ENCODE measurements at places on chromosomes 12 and 14. TPM values are rescaled to one million over a fixed set of nuclear protein-coding genes. Genes with fewer than 3 reads are reported as not detected.
A peak's percentile ranks its signal among the peaks of the same experiment; 100 is the strongest.

DNA sequence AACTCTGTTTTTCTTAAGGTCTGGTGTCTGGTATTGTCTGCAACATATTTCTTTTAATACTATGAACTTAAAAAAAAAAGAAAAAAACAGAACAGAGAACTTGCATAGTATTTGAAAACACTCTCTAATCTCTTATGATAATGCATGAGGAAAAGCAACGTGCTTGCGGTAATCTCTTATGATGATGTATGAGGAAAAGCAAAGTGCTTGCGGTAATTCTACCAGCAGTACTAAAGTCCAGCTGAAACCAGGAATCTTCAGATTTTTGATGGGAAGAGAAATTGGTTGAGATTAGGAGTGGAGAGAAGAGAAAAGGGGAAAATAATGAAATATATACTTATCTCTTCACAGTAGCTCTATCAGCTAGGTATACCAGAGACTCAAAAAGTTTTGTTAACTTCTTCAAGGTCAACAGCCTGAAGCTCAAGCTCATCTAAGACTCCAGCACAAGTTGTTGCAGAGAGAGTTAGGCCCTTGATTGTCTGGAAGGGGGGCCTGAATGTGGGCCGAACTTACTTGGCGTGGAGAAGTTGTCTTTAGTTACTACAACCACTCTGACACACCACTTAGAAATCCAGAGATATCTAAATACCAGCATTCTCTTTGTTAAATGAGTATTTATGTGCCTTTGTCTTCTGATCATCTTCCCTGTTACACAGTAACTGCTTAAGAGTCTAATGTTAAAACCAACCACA, 240.4 kb downstream of the PRKD1 start:
- DNase-seq = no peak

DNA sequence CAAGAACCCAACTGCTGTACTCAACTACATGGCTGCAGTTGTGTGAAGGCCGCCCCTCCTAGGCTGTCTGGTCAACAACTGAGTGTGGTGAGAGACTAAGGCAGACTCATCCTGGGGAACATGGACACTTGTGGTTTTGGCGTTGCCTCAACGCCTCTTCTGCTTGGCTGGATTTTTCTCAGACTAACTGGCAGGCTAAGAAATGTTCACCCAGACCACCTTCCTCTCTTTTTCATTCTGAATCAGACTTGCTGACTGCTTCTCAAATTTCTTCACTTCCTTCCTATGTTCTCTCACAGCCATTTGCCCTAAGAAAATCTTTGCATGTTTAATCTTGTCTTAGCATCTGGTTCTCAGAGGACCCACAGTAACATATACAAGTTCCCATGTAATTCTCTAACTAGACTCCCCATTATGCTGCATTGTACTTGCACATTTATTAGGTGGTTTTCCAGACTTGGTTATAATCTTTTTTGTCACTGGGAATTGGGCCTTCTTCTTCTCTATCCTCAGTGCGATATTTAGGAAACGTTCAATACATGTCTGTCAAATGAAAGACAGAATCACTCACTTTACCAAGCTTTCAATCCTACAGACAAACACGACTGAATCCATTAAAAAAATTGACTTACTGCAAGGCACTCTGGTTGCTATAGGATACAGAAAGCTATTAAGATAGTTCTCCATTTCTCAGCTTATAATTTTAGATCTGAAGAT, 327.6 kb downstream of the CCER1 start:
- DNase-seq = peak; percentile 9

- DNase-seq = peak; percentile 43
Observed at GRCh38 chr12:116591855-116592637, 32.9 kb downstream of the MAP1LC3B2 start.

DNA sequence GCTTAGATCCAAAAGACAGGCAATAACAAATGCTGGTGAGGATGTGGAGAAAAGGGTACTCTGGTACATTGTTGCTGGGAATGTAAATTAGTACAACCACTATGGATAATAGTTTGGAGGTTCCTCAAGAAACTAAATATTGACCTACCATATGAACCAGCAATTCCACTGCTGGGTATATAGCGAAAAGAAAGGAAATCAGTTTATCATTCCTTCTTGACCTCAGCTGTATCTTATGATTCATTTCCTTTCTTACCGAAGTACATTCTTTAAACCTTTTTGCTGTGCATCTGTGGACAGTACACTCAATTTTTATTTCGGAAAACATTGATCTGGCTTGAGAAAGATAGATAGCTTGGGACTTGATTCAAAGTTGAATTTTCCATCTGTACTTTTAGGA, 183.2 kb upstream of the LRFN5 start:
- DNase-seq = no peak

DNA sequence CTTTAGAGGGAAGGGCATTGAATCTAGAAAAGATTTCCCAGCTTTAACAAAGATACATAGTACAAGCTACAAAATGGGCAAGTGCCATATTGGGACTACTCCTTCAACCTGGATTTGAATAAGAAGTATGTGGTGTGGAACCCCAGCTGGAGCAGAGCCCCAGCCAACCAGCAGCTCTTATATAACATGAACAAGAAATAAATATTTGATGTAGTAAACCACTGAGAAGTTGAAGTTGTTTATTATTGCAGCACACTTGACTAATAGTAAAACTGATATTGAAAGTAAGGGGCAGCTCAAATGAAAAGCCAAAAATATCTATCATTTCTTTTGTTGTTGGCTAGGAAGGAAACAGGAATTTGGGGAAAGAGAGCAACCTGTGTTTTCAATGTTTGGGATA, 701.8 kb downstream of the TMTC2 start:
- DNase-seq = no peak

DNA sequence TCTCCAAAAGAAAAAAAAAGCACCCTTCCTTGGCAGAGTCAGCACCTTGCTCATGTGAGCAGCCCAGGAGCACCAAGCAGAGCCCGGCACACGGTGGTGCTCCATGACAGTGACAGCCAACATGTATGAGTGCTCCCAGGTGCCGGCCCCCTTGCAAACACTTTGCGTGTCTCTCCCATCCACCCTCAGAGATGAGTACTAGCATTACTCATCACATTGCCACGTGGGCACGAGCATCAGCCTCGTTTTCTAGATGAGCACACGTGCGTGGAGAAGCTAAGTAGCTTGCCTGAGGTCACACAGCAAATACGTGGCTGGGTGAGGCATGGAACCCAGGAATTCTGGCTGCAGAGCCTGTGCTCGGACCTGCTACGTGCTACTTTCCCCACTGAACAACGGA, 177.9 kb upstream of the PRMT8 start:
- DNase-seq = no peak

- no peak for DNase-seq
Observed at GRCh38 chr14:89391123-89391522, 25.9 kb downstream of the FOXN3 start.

DNA sequence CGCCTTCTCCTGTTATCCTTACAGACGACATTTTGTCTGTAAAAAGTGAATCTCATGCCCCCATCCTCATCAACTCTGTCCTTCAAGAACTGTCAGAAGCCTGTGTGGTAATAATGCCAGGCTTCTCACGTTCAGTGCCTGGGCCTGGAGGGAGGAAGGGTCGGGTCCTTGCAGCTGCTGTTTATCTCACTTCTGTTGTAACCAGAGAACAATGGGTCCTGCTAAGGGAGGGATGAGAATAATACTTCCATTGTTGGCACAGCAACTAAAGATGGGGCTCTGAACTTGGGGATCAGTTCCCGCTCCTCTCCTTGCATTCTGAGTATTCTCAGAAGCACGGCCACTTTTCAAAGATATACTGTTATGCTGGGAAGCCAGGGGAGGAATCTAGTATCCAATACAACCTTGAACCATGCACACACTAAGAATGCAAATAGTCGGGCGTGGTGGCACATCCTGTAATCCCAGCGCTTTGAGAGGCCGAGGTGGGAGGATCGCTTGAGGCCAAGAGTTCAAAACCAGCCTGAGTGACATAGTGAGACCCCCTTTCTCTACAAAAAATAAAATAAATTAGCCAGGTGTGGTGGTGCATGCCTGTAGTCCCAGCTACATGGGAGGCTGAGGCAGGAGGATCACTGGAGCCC, 38.8 kb upstream of the NINJ2 start:
- peak; percentile 50 for DNase-seq

- peak; percentile 58 for DNase-seq
Observed at GRCh38 chr12:54596526-54596946, 8.1 kb upstream of the PPP1R1A start.

DNA sequence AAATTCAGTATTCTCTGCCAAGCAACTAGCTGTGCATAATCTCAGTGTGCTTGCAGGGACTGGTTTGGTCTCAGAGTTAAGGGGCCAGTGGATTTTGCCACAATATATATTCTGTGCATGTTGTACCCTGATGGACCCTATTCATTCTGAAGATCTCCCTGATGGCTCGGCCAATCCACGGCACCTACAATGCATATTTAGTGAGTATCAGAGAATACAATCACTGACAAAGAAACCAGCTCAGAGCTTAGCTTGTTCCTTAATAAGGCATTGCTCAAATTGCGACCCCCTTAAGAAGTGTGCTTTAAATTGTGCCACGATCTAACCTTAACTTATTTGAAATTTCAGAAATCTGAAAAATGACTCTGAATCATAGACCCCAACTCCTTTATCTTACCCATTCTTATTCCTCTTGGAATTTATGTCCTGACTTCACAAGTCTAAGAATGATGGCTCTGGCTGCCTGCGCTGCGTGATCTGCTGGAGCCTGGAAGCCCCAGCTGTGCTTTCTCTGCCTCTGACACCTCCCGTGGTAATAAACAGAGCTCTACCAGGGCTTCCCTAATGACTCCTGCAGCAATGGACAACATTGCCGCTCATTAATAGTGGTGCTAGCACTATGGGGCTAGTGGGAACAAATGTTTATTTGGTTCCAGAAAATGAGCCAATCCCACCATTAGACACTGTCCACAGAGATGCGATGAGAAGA, 9.0 kb upstream of the DCAF4 start:
- DNase-seq = no peak

GRCh38 chr14:93967637-93968250, 8.6 kb downstream of the ASB2 start:
- no peak for DNase-seq

- peak; percentile 86 for DNase-seq
Observed at GRCh38 chr14:52131640-52132320, 62.9 kb upstream of the NID2 start.

- DNase-seq = no peak
Observed at GRCh38 chr12:48358937-48359513, 8.3 kb upstream of the ZNF641 start.

DNA sequence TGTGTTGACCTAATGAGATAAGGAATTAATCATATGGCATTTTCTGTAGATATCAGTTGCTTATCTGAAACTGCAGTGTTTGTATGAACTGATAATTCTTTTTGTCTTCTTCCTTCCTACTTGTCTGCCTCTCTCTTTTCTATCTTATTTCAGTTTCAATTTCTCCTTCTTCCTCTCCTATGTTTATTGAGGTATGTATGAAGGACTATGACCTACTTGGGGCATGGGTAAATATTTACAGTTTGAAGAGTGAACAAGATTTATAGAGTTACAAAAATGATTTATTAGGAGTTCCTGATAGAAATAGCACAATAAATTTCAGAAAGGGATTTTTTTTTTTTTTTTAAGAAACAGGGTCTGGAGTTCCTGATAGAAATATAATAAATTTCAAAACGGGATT, 88.7 kb upstream of the MUCL1 start:
- no peak for DNase-seq

- DNase-seq = no peak
Observed at GRCh38 chr14:70571139-70571538, 29.3 kb downstream of the MED6 start.

DNA sequence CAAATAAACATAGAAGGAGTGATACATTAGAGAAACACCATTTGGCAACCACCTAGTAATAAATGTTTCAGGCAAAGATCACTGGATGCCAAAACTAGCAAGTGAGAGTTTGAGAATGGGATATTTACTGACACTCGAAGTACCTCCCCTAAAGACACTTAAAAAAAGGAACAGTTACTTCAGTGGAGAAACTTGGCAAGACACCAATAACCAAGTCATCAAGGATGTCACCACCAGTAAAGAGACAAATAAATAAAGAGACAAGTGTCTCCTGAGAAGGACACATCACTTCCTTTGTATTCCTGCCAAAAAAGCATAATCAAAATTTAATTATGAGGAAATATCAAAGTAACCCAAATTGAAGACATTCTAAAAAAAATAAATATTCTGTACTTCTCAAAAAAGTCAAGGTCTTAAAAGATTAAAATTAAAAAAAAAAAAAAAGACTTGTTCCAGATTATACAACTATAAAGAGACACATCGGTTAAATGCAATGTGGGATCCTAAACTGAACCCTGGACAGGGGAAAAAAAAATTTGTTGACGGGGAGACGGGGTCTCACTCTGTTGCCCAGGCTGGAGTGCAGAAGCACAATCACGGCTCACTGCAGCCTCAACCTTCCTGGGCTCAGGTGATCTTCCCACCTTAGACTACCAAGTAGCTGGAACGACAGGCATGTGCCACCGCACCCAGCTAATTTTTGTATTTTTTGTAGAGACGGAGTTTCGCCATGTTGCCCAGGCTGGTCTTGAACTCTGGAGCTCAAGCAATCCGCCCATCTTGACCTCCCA, 26.4 kb downstream of the TM7SF3 start:
- no peak for DNase-seq

DNA sequence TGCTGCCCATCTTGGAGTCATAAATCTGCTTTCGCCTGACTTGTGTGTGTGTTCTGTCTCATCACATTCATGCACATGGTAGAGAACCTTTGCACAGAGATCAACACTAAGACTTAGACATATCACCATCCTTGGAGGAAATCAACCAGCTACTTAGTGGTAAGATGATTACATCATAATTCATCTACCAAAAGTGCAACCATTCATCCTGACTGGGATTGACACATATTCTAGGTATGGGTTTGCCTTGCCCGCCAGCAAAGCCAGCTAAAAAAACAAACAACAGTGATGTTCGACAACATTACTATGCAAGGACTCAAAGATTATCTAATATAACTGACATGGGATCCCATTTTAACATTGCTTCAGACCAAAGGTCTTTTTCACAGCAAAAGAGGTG, 228.7 kb downstream of the NUAK1 start:
- no peak for DNase-seq

DNA sequence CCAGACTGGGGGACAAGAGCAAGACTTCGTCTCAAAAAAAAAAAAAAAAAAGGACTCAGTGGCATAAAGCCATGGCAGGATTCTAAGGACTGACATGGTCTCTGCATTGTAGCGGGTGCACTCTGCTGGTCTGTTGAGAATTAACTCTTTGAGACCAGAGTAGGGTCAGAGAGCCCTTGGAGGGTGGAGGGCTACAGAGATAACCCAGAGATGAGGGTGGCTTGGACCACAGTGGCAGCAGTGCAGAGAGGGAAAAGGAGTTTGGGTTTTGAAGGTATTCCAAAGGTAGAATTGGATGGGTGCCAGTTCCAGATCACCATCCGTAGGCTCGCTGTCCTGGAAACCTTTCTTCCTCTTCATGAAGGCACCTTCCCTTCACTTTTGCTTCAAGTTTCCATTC, 14.3 kb upstream of the DYNC1H1 start:
- DNase-seq = no peak

Gene CDKN3
- total RNA-seq = 53.2 TPM

Gene CEBPE
- not detected for total RNA-seq

Gene LIN7A
- 4.3 TPM for total RNA-seq

Gene CLEC4C
- total RNA-seq = not detected

Gene B4GALNT1
- total RNA-seq = 0.35 TPM

Gene FAM186B
- 0.33 TPM for total RNA-seq

Gene KERA
- not detected for total RNA-seq

Gene AREL1
- total RNA-seq = 50.3 TPM

Gene ASCL1
- not detected for total RNA-seq

Gene ZDHHC22
- 0.24 TPM for total RNA-seq

Gene COQ10A
- total RNA-seq = 14.7 TPM

Gene LRP1-AS
- total RNA-seq = not detected

Gene PLCZ1
- not detected for total RNA-seq

Gene RARG
- total RNA-seq = 19.5 TPM

All from endothelial cell of umbilical vein (primary cell).